ENCODE measurements at places on chromosomes 1 and 21.

- no peak for DNase-seq
Observed at GRCh38 chr1:117104986-117105385, 16.6 kb downstream of the TRIM45 start.

- no peak for DNase-seq
Observed at GRCh38 chr1:167994560-167994959, 57.7 kb upstream of the MPC2 start.

- no peak for DNase-seq
Observed at GRCh38 chr1:44681905-44682882, 7.7 kb downstream of the ARMH1 start.

- DNase-seq, result no peak
Observed at GRCh38 chr1:150161747-150162581, 12.2 kb downstream of the PLEKHO1 start.

- no peak for DNase-seq
Observed at GRCh38 chr1:41853907-41854306, 64.8 kb downstream of the HIVEP3 start.

DNA sequence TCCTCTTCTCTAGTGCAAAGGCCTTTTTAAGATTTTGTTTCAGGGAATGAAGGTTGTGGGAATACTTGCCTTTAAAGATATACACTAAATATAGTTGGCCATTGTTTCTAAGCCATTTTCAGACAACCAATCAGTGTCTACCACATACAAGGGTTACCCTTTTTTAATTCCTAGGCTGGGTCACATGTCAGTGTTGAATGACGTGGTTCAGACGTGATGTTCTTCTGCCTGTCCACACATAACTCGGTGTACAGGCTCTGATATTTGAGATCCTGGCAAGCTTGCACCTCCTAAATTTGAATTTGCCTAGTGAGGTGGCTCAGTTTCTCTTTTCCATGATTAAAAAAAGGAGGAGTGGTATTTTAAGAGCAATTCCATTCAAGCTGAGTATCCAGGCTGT, 38.8 kb downstream of the DTL start:
- DNase-seq, result no peak

- no peak for DNase-seq
Observed at GRCh38 chr1:31708324-31708723, 4.5 kb upstream of the COL16A1 start.

DNA sequence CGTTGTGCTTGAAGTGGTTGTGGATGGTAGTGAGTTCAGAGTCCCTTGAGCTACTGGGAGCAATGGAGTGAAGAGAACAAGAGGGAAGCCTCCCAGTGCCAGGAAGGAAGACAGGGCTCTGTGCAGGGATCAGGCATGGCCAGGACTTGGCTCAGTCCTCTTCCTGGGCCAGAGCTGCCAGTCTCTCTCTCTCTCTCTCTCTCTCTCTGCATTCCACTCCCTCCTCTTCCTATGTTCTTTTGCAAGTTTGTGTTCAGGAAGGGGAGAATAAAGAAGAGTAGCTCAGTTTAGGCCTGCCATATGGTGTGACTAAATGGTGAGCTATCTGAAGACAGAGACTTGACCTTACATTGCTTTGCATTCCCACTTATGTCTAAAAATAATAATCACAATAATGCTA, 20.5 kb upstream of the RPTN start:
- no peak for DNase-seq

DNA sequence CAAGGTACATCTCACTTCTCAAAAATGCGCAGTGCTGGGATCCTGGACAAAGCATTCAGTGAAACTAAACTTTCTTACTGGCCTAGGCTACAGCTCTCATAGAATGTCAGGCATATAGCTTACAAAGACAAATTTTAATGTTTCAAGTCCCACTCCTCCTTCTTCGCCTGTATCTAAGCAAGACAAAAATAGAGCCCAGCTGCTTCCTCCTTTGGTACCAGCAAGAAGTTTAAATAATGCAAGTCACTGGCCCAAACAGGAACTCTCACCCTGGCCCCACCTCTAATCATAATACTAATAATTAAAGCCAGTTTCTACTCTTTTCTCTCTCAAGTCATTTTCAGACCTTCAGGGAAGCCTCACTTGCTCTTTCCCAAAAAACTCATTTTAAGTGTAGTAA, 1267.9 kb downstream of the MRPL39 start:
- DNase-seq, result no peak

DNA sequence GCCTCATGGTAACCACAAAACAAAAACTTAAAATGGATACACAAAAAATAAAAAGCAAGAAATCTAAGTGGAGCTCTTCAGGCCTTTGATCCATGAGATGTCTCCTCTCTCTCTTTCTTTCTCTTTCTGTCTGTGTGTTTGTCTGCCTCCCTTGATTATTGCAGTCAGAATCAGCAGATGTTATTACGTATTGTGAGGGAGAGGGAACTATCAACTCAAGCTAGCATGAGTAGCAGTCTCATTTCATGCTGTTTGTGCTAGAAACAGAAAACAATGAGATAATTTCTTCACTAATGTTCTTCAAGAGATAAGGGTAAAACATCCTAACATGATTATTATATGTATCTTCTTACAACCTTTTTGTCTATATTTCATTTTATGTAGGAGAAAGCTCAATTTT, 103.7 kb upstream of the PDC start:
- no peak for DNase-seq

GRCh38 chr1:204065174-204065985, 7.5 kb upstream of the SOX13 start:
- peak; percentile 78 for DNase-seq

- no peak for DNase-seq
Observed at GRCh38 chr1:224939844-224940425, 10.5 kb downstream of the DNAH14 start.

DNA sequence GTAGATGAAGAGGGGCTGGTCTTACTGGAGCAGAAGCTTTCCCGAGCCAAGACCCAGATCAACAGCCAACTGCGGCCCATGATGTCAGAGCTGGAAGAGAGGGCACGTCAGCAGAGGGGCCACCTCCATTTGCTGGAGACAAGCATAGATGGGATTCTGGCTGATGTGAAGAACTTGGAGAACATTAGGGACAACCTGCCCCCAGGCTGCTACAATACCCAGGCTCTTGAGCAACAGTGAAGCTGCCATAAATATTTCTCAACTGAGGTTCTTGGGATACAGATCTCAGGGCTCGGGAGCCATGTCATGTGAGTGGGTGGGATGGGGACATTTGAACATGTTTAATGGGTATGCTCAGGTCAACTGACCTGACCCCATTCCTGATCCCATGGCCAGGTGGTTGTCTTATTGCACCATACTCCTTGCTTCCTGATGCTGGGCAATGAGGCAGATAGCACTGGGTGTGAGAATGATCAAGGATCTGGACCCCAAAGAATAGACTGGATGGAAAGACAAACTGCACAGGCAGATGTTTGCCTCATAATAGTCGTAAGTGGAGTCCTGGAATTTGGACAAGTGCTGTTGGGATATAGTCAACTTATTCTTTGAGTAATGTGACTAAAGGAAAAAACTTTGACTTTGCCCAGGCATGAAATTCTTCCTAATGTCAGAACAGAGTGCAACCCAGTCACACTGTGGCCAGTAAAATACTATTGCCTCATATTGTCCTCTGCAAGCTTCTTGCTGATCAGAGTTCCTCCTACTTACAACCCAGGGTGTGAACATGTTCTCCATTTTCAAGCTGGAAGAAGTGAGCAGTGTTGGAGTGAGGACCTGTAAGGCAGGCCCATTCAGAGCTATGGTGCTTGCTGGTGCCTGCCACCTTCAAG, 57.3 kb downstream of the LAMC2 start:
- no peak for DNase-seq

GRCh38 chr1:30117685-30118084, 605.7 kb downstream of the MATN1 start:
- no peak for DNase-seq

DNA sequence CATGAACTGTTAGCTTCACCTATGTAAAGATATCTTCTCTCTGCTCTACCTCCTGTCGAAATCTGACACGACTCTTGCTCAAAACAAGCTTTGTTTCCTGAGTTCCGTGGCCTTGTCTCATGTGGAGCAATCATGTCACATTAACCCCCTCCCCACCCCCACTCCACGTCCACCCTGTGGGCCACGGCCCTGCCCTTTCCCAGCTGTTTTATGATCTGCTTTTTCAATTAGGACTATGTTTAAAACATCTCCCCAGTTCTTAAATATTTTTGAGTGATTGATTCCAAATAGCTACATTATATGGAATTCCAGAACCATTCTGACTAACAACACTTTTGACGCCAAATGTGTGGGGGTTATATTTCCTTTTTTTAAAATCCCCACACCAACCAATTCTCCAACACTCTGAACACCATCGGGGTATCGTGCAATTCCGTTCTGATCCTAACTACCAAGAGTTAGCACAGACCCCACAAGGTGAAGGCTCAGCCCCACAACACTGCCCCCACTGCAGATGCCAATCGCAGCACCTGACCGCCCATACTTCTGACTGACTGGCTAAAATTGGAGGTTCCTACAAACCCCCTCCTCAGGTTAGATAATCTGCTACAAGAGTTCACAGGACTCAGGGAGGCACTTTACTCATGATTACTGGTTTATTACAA, 12.7 kb upstream of the S100A8 start:
- DNase-seq, result no peak

GRCh38 chr21:26965040-26965906, 1.6 kb downstream of the ADAMTS5 start:
- no peak for DNase-seq

DNA sequence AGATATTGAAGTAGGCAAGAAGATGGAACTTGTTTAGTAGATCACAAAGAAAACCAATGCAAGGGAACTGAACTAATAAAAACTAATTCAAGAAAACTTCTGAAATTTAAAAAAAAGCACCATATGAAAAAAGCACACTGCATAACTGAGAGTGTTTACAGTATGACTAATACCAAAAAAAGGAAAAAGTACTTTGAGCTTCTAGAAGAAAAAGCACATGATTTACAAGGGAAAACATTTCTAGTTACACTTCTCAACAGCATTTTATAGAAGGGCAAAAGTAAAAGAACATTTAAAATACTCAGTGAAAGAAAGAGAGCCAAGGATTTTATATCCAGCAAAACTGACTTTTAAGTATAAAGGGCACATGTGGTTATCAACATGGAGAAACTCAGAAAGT, 233.6 kb downstream of the RPS6KC1 start:
- DNase-seq, result no peak

DNA sequence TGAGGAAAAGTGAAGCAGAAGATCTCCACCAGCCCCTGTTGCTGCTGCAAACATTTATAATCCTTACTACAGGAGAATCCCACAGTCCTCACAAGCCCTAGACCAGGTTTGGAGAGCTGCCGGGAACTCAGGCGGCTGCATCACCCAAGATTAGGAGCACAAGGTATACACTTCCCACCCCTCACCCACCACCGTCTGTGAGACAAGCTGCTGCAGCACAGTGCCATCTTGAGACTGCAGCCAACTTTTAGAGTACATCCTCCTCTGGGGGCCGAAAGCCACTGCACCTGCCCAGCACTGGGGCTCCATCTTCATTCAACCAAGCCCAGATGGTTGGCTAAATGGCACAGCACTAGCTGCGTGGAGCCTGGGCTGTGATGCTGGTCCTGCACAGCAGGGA, 13.8 kb downstream of the OLFML3 start:
- no peak for DNase-seq

- no peak for DNase-seq
Observed at GRCh38 chr1:179530352-179530751, 45.4 kb downstream of the NPHS2 start.

DNA sequence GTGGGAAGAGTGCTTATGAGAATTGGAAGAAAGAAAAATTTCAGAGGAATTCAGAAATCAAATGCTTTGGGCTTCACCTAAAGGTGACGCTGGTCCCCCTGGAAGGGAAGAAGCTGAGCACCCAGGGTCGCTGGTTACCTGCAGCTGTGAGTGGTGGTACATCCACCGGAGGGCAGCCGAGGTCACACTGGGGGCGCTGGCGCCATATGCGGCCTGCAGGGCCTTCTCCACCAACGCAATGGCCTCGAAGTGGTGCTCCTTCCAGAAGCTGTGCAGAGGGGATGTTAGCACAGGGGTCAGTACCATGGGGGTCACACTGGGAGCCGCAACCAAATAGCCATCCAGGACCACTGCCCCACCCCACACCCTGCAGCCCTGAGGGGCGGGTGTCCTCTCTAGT, 6.1 kb downstream of the AKR7A2 start:
- DNase-seq, result no peak

GRCh38 chr1:200380589-200381021, 29.2 kb downstream of the ZNF281 start:
- DNase-seq, result no peak

DNA sequence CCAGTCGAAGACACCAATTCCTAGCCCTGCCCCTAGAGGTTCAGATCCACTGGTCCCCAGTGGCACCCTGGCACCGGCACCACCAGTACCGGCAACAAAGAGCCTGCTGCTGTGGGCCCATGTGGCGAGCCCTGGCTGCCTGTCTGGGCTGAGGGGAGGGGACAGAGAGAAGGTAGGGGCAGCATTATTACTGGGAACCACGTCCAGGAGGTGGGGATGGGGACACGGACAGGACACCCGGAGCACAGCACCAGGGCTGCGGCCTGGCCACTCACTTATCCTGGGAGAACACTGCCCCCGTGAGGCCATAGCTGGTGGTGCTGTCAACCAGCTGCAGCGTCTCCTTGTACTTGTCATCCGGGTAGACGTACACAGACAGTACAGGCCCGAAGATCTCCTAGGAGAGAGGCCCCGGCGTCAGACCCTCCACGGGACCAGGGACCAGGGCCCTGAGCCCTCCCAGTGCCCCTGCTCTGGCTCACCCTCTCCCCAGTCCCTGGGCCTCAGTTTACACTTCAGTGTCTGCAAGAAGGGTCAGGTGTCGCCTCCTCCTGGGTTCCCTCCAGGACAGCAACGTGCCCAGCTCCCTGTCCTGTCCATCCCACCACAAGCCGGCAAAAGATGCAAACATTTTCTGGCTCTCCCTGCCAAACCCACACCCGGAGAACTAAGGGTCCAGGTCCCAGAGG, 15.8 kb upstream of the TAS1R2 start:
- peak; percentile 33 for DNase-seq

GRCh38 chr1:84653130-84653677, 37.1 kb downstream of the SSX2IP start:
- no peak for DNase-seq

DNA sequence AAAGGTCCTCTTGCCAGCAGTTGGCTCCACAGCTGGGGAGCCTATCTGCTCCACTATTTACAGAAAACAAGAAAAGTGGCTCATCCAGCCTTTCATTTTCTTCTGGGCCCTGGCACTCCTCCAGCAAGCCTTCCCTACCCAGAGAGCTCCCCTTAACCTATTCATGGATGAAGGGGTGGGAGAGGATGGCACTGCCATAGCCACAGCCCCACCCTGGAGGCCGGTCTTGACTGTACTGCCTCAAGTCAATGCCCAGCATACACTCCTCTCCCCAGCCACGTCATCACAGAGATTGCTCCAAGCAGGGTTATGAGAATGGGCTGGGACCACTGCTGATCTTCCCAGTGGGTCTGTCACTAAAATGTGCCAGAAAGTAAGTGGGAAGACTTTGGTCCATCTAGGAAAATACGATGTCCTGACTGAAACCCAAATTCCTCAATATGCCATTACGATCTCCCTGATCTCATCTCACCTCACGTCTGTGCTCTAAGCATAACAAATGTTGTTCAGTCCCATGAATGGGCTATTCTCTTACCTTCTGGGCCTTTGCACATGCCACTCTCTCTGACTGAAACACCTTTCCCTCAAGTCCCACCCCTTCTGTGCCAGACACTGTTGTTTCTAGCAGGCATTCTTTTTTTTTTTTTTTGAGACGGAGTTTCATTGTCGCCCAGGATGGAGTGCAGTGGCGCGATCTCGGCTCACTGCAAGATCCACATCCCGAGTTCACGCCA, 21.4 kb upstream of the PTAFR start:
- DNase-seq, result no peak

GRCh38 chr1:26700711-26701110, 4.9 kb downstream of the ARID1A start:
- no peak for DNase-seq

GRCh38 chr1:189409774-189410173, 1067.9 kb downstream of the BRINP3 start:
- DNase-seq, result no peak
